ENCODE measurements at places on chromosomes 3 and 15.

DNA sequence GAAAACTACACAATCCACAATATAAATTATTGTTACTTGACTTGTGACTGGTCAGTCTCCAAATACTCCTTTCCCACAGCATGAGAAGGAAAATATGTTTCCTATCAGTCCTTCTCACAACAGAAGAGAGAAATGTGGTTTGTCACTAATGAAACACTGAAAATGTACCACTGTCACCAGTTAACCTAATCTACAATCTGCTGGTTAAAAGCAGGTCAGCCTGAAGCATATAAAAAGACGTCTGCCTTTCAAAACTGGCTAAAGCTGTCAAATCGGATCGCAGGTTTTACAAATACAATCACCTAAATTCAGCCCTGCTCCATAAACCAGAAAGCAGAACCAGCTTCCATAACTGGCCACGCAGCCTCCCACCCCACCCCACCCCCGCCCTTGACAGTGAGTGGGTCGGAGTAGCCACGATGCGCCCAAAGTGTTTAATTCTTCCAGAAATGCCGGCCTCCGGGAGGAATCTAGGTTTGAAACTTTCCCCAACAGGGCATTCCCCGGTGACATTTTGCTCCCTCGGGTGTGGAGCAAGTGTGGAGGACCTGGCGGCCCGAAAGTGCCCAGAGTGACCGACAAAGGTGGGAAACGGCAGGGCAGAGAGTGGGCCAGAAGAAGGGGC, 682 bp downstream of the ETFA start:
- DNase-seq: no peak

DNA sequence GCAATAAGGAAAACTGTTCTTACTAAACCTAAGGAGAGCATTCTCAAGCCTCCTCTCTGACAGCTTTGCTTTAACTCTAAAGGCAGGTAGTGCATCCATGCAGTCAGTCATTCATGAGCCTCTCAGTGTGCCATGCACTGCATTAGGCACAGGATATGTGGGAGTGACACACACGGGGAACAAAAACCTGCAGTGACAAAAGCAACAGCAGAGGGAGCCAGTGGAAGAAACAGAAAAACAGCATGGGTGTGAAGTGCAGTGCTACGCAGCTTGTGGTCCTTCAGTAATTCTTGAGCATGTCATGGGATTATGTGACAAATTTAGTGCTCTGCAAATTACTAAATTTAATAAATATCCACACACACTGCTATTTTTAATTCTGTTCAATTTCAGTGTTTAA, 230.7 kb downstream of the BBX start:
- DNase-seq: no peak

DNA sequence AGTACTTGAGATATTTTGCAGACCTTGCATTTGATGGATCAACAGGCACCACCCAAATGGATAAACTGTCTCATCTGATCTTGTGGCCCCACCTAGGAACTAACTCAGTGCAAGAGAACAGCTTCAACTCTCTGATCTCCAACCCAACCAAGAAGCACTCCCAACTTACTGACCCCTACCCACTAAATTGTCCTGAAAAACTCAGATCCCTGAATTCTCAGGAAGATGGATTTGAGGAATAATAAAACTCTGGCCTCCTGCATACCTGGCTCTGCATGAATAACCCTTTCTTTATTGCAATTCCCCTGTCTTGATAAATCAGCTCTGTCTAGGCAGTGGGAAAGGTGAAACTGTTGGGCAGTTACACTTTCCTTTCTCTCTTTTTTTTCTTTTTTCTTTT, 247.9 kb downstream of the ZPLD1 start:
- no peak for DNase-seq

DNA sequence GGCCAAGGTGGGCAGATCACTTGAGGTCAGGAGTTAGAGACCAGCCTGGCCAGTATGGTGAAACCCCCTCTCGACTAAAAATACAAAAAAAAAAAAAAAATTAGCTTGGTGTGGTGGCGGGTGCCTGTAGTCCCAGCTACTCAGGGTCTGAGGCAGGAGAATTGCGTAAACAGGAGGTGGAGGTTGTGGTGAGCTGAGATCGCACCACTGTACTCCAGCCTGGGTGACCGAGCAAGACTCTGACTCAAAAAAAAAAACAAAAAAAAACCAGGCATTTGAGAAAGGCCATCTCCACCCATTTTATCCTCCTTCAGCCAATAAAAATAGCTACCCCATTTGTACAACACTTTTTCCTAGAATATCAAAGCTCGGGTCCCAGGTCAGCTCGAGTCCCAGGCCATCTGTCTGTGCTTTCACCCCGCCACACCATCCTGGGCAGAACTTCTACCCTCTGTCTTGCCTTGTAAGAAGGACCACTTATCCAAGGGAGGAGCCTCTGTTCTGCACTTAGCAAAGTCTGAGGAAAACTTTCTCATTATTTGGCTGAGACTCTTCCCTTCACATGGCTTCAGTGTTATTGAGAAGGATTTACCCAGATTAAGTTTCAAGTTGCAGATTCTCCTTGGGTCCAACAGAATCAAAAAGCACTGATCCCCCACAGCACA, 99.1 kb downstream of the MESD start:
- no peak for DNase-seq

All from activated T-cell treated with anti-CD3 and anti-CD28 coated beads, Interleukin-2, amount 50 U/mL, for 1 hour (primary cell).